ENCODE measurements at places on chromosomes 2 and 18.

GRCh38 chr18:39732918-39733317 lies 2167.3 kb upstream of the CELF4 start:
- DNase-seq = no peak

GRCh38 chr2:218387369-218388194 lies 5.5 kb downstream of the SLC11A1 start:
- DNase-seq = no peak

DNA sequence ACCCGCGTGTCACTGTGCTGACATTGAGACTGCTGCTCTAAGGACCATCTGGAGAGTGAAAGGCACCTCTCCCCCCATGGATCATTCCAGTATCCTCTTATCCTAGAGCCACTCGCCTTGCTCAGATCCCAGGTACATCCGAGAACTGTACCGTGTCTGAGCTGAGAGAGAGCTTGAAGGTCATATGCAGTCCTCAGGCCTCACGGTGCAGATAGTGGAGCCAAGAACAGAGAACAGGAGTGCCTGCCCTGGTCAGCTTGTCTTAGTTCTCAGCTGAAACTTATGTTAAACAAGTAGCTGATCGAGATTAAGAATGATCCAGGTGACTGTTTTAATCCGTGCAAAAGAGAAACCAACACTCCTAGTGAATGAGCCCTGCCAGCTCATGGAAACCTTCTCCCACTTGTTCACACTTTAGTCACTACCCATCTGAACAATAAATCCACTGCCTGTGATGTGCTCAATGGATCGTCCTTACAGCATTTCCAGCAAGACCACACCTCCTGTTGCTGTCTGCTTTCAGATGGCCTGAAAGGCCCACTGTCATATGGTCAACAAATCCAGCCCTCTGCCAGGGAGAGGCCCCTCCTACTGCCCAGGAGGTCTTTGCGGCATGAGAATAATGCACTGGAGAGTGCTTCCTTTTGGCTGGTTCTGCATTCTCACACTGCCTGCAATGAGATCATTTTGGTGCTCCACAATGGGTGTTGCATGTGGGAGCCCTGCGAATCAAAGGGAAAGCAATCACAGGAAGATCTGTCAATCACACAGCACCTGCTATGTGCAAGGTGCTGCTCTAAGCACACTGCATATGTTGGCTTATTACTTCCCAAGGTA lies 43.7 kb upstream of the APCDD1 start:
- no peak for DNase-seq

- DNase-seq = no peak
Observed at GRCh38 chr2:191931329-191931728, 84.4 kb upstream of the CAVIN2 start.

GRCh38 chr2:127047716-127048617 lies 59.0 kb downstream of the BIN1 start:
- DNase-seq = no peak

DNA sequence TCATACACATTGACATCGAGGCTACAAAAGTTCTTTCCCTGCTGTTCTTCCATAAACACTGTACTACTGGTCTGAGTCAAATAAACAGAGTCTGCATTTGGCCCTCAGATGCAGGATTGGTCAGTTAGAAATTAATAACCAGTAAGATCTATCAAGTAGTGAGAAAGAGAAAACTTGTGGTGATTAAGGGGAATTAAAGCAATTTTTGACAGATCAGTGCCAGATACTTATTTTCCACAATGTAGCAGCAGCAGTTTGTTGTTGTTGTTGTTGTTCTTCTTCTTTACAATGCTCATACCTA lies 85.0 kb downstream of the IKZF2 start:
- DNase-seq = no peak

GRCh38 chr2:211138551-211138950 lies 582.2 kb downstream of the CPS1 start:
- no peak for DNase-seq

DNA sequence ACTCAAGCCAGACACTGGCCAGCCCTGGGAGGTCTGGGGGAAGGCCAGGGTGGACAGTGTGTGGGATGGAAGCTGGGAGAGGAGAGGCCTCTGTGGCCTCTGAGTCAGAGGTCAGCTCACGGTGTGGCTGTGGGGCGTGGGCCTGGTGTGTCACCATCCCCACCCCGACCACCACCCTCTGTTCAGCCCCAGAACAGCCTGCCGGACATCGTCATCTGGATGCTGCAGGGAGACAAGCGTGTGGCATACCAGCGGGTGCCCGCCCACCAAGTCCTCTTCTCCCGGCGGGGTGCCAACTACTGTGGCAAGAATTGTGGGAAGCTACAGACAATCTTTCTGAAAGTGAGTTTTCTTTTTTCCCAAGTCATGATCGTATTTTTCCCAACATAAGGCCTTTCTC lies 110.5 kb downstream of the DYSF start:
- no peak for DNase-seq

- no peak for DNase-seq
Observed at GRCh38 chr2:213763354-213763753, 479.1 kb downstream of the SPAG16 start.

- no peak for DNase-seq
Observed at GRCh38 chr18:37529863-37530262, 35.7 kb downstream of the CELF4 start.

DNA sequence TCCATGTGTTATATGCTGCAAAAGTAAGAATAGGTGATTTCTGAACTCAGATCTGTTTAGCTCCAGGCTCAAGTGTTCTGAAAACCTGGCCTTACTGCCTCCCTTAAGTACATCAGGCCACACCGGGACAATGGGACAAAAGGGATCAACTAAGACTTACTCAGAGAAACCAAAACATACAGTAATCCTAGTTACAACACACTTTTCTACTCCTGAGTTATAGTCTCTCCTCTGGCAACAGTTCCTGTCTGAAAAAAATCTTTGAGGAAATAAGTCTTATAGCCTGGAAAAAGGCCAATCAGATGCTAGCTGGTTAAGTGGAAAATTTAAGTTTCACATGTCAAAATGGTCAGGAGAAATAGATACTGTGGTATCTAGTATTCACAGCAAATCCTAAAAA lies 5.6 kb downstream of the METTL5 start:
- no peak for DNase-seq

DNA sequence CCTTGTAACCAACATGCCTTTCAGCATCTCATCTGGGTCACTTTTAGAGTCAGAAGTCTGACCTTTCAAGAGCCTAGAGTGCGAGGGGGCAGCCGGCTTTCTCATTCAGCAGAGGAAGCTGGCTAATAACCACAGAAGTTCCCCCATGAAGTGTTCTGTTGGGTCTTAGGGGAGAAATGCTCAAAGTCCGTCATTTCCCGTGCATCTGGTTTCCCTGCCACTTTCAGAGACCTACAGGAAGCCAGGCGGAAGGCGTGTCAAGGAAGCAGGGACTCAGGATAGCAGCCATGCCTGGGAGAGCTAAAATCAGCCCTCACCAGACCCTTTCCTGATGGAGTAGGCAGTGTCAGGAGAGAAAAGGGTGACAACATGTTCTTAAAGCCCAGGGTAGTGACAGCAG lies 301.8 kb upstream of the ID2 start:
- DNase-seq = no peak

GRCh38 chr18:61833978-61834377 lies 58.8 kb downstream of the RNF152 start:
- DNase-seq = no peak

DNA sequence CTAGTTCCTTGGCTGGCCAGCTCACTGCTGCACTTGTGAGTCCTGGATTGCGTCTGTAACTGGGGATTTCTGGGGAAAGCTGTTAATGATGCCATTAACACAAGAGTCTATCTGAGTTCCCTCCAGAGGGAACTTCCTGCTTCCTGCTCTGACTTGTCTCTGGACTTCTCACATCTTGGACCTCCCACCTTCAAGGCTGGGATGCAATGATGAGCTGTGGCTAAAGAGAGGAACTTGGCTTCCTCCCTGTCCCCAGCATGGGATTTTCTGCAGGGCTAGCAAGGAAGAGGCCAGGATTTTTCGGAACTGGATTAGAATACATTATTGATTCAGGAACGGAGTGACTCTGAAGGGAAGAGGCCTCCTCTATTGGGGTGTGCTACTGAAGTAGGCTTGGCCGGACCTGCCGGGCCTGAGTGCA lies 155.5 kb downstream of the CLIP4 start:
- DNase-seq = no peak

GRCh38 chr2:85255456-85255812 lies 72.4 kb downstream of the TGOLN2 start:
- no peak for DNase-seq

- DNase-seq = peak; percentile 63
Observed at GRCh38 chr2:218898109-218898878, 17.6 kb downstream of the WNT10A start.

DNA sequence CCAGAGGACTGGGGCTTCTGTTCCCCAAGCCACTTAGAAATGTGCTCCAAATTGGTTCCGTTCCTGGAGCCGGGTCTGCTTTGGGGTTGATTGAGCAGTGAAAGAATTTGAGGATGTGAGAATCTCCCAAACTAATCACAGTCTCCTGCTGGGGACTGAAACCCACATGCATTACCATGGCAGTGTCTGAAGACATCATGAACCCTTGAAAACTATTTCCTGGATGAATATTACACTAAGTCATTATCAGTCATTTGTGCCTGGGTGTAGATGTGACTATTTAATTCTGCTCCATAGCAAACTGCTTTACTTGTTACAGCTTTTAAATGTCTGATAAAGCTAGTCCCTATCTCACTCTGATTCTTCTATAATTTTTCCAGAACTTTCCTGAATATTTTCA lies 27.6 kb downstream of the SPP2 start:
- DNase-seq = no peak

DNA sequence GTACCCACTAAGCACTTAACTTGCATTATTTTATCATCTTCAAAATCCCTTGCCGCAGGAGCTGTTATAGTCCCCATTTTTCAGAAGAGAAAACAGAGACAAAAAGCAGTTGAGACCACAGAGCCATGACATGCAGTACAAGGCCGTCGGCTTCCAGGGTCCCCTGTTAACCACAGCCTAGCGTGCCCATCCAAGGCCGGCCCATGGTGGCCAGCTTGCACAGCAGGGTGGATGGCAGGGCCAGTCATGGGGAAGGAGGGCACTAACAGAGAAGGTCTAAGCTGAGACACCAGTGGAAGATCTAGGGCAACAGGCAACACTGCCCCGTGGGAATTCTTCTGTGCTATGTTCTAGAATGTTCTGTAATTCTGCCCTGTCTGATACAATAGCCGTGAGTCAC lies 192.6 kb upstream of the ID2 start:
- DNase-seq = no peak

- DNase-seq = no peak
Observed at GRCh38 chr2:174003720-174004695, 38.8 kb upstream of the SP3 start.

GRCh38 chr2:182558564-182558963 lies 131.7 kb upstream of the PDE1A start:
- DNase-seq = no peak

GRCh38 chr2:111535404-111535803 lies 348.6 kb downstream of the ANAPC1 start:
- no peak for DNase-seq

- DNase-seq = no peak
Observed at GRCh38 chr2:150450765-150451164, 36.7 kb downstream of the RND3 start.

DNA sequence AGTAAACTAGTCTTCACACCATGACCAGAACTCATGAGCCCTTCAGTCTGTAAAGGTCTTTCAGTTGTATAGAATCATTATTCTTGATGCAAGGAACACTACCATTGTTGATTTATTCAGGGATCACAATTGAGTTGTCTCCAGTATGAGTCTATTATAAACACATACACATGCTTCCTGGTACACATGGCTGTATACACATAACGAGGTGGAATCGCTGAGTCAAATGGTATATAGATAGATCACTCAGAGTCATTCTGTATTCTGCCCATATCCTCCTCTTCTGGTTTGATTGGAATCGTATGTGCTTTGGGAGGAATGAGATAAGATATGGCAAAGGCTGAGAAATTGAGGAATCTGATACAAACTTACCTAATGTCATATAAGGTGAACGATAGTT lies 216.0 kb downstream of the UBE2E3 start:
- DNase-seq = peak; percentile 62

GRCh38 chr18:477565-477964 lies 22.9 kb downstream of the COLEC12 start:
- DNase-seq = no peak

DNA sequence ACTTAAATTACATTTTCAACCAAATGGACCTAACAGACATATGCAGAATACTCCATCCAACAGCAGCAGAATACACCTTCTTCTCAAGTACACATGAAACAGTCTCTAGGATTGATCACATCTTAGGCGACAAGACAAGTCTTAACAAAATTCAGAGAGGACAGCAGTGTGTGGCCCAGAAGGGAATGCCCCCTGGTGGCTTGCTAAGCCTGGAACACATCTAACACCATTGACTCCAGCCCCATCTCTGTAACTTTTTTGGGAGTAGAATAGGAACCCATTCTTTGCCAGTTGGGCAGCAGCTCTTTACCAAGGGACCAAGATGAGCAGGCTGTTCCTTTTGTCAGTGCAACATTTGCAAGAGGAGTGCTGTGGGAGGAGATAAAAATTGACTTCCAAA lies 249.9 kb downstream of the PLCL1 start:
- no peak for DNase-seq

- no peak for DNase-seq
Observed at GRCh38 chr2:227884511-227884947, 13.1 kb downstream of the DAW1 start.

GRCh38 chr2:119436993-119437772 lies 5.5 kb downstream of the TMEM37 start:
- no peak for DNase-seq

- DNase-seq = no peak
Observed at GRCh38 chr18:80246445-80247392, 595 bp downstream of the PARD6G start.

- no peak for DNase-seq
Observed at GRCh38 chr2:25481381-25482300, 139.9 kb upstream of the DNMT3A start.

GRCh38 chr18:69259282-69259681 lies 141.4 kb upstream of the DOK6 start:
- no peak for DNase-seq

DNA sequence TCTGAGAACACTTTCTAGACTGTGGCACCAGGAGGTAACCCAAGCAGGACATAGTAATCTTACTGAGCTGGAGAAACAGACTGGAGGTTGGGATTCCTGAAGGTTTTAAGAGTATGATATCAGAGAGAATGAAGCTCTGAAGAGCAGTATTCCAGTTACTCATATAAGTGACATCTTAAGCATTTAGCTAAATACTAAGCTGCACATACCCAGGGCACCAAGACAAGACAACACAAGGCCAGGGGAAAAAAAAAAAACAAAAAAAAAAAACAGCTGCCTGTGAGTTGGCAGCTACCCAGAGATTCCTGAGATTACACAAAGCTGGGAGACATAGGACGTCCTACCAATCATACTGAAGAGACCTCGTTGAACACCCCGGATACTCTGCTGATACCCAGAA lies 175.8 kb downstream of the SRBD1 start:
- no peak for DNase-seq

DNA sequence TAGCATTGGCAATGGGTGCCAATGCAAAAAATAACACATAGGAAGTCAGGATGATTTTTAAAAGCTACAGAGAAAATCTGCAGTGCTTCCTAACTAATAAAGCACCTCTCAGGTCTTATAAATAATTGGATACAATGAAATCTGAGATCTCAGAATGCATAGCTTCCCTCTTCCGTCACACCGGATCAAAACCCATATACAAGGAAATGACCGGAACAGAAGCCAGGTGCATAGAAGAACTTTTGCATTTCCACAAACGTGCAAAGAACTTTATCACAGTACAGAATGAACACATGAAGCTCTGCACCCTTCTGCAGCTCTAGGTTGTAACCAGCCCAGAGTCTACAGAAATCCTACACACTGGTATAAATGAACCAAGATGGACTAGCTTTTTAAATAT lies 145.4 kb downstream of the TCF4 start:
- DNase-seq = no peak

GRCh38 chr18:74959216-74959615 lies 249.7 kb downstream of the PTGR3 start:
- no peak for DNase-seq

Measured in T-helper 1 cell (primary cell).